Type B pancreatic cell (in vitro differentiated cells): ENCODE measurements at places on chromosomes 3 and 15. TPM values are rescaled to one million over a fixed set of nuclear protein-coding genes. Genes with fewer than 3 reads are reported as not detected.

GTF2A2 gene
- total RNA-seq = 109 and 115 TPM in 2 replicates

EPHB3 gene
- total RNA-seq = 57.7 and 65.0 TPM in 2 replicates

GRCh38 chr3:125148836-125149235 lies 63.7 kb downstream of the SLC12A8 start:
- no peak for DNase-seq

DNA sequence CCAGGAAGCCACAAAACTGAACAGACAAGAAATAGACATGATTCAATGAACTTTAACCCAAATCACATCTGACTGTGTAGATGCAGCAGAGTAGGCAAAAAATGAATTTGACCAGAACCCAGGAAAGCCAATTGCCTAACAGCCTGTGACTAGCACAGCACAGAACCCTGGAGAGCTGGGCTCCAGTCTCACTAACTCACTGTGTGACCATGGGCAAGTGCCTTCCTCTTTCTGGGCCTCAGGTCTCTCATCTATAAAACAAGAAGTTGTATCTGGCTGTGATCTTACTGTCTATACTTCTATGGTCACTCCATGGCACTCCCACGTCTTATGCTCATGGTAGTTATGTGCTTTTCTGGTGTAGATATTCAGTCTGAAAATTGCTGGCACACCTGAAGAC lies 48.1 kb upstream of the USP3 start:
- DNase-seq = no peak

DNA sequence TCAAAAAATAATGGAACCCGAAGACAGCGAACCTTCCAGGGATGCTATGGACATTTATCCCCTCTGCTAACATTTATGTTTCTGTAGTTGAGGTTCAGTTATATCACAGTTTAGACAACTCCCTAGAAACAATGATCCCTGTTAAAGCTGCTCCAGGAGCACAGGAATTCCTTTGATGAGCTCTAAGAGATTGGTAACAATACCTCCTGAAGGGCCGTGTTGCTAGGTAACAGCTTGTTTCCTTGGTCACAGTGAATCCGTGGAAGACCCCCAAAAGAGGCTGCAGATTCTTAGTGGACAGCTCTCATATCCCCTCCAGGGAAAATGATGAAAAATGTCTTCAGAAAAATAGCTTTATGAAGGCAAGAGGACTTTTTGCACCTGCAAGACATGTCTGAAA lies 160.2 kb downstream of the SERPINI1 start:
- no peak for DNase-seq

- DNase-seq = no peak
Measured at GRCh38 chr3:23206366-23206765, 3.2 kb downstream of the UBE2E2 start.
